ENCODE measurements at places on chromosomes 6 and 20.

DNA sequence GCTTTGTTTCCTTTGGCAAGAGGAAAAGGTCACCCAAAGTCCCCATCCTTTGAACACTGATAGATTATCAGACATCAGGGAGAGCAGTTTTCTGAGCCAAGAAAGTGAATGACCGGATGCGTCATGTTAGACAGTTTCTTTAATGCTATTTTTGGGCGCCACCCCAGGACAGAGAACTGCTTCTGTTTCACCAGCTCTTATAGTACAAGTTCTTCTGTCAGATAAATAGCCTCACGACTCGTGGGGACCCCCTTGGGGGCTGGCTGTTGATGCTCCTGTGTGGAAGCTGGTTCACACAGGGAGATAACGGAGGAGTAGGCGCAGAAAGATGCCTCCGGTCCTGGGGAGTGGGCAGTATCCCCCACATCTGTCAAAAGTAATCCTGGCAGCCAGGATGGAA, 54.6 kb downstream of the NPEPL1 start:
- DNase-seq, result no peak

DNA sequence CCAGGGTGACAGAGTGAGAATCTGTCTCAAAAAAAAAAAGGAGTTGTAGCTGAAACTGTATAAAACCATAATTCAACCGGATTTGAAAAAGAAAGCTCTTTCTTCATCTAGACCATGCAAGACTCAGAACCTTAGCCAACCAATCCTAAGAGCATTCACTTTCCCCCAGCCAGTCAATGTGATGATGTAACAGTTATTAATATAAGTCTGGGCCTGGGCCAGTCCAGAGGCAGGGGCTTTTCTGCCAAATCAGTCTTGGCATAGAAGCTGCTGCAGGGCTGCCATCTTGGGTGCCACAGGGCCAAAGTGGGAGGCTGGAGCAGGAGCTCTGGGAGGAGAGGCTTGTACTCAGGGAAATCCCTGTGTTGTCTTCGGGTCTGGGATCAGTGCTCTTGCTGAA, 288.4 kb downstream of the CLIC5 start:
- no peak for DNase-seq

DNA sequence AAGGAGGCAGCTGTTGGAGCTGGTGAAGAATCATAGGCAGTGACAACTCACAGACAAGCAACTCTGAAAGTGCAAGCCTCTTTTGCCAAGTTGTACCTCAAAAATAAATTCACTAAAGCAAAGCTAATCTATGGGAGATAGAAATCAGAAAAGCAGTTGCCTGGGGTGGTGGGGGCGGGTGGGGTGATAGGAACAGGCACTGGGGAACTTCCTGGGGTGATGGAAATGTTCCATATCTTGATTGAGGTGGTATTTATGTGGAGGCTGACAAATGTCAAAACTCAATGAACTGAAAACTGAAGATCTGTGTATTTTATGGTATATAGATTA, 52.4 kb downstream of the ATP9A start:
- DNase-seq, result no peak

- no peak for DNase-seq
These were observed 1102.1 kb upstream of the FLRT3 start for GRCh38 chr20:15439551-15439950.

DNA sequence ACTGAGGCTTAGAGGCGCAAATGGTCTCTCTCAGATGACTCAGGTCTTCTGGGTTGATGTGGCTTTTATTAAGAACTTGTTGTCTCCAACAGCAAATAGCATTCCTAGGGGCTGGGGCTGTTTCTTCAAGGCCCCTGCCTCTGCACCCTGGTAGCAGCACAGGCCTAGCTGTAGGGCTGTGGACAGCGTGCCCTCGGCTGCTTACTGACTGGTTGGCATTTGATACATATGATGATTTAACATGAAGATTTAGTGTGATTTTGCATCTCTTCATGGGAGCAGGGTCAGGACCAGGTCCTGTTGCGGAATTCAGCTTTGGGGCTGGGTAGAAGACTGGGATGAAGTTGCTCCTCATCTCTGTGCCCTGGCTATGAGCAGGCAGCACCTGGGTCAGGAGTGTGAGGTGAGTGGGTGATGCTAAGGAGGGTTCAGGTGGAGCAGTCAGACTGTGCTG, 24.3 kb upstream of the IER3 start:
- DNase-seq, result no peak

DNA sequence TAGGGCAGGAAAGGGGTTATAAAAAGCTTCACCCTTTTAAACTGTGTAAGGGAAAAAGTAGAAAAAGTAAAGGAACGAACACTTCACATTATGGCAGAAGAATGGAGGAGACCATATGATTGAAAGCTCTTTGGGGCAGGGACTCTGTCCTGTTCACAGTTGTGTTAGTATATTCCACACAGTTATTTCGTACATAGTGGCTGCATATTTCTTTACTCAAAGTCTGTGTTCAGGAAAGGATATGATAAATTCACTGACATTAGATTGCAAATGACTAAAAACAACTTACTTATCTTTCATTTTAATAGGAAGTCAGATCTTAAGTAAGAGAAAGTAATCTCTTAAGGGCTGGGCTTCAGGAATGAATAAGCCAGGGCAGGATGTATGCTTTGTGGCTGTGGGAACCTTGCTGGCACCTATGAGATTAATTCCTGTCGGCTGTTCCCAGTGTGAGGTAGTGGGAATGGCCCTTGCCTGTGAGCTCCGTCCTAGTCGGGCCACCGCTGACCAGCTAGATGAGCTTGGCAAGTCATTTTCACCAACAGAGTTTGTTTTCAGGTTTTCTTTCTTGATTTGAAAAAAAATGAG, 11.2 kb downstream of the PPP1R14C start:
- no peak for DNase-seq

GRCh38 chr6:133341607-133342158, 100.5 kb downstream of the EYA4 start:
- DNase-seq, result no peak

DNA sequence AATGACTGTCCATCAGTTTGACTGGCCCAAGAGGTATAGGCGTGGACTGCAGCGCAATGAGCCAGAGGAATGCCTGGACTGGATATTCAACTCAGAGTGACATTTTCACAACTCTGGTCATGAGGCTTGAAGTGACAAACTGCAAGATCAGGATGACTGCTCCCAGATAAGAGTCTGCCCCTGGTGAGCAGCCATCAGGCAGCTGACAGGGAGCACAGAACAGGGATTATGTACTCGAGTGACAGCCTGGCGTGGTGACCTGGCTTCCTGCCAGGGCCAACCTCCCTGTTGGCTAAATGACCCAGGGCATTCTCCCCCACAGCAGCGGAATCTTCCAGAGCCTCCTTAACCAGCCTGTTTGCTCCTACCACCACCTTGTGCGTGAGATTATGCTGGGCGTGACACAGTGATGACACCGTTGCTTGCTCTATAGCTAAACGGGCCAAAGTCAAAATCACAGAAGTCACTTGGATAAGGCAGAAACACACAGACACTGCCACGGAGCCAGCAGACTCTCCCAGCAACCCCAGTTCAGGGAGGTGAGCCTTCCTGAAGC, 209.1 kb upstream of the JARID2 start:
- DNase-seq, result no peak

GRCh38 chr20:64219730-64220129, 35.8 kb upstream of the PCMTD2 start:
- no peak for DNase-seq

- DNase-seq, result no peak
These were observed 162.5 kb downstream of the WDR27 start for GRCh38 chr6:169539176-169539897.

GRCh38 chr6:36593569-36594028, 563 bp upstream of the SRSF3 start:
- DNase-seq, result peak; percentile 32

- no peak for DNase-seq
These were observed 127.8 kb downstream of the KIF16B start for GRCh38 chr20:16445482-16445881.

GRCh38 chr6:134175532-134176263, 123.3 kb upstream of the SLC2A12 start:
- no peak for DNase-seq

DNA sequence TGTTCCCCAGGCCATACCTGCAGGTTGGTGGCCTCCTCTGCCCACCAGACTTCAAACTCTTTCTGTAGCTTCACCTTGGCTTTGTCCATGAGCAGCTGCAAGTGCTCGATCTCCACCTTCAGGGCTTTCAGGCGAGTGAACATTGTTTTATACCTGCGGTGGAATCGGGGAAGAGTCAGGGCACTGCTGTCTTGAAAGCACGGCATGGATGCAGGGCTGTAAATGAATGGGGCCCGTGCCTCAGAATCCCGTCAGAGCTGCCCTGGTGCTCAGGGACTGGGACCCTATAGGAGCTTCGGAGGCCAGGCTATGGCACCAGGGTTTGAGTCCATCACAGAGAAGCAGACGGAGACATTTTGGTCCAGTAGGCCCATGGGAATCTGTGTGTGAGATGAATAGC, 37.9 kb upstream of the KCNK16 start:
- DNase-seq, result no peak

GRCh38 chr6:100417036-100417435, 47.7 kb downstream of the SIM1 start:
- no peak for DNase-seq

DNA sequence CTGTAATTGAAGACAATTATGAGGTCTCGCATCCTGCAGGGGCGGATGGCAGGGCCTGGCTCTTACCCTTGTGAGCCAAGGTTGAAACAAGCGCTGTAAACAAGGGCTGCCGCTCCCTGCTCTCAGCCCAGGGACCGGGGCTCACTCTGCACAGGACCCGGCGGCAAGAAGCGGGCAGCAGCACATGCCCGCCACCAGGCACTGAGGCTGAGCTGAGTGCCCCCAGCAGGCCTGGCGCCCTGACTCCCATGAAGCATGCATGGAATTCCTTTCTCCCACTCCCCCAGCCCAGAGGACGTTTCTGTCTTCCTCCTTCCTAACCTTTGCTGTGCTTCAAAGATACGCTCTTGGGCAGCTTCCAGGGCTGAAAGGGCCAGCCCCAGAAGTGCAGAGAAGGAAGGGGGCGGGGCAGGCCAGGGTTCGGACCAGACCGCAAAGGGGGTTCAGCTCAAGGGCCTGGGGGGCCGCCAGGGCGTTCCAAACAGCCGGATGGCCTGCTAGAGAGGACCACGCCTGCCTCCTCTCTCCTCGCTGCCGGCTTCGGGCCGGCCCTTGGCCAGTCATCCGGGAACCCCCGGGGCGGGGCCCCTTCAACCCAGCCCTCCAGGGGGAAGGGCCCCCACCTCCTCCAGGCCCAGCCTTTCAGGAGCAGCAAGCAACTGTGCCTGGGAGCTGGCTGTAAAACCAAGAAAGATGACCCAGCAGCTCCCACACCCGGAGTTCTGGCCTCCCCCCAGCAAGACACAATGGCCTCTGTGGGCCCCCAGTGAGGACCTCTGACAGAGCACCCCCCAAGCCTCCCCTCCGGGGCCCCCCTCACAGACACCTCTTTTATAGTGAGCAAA, 109.9 kb downstream of the NOL4L start:
- DNase-seq, result no peak

DNA sequence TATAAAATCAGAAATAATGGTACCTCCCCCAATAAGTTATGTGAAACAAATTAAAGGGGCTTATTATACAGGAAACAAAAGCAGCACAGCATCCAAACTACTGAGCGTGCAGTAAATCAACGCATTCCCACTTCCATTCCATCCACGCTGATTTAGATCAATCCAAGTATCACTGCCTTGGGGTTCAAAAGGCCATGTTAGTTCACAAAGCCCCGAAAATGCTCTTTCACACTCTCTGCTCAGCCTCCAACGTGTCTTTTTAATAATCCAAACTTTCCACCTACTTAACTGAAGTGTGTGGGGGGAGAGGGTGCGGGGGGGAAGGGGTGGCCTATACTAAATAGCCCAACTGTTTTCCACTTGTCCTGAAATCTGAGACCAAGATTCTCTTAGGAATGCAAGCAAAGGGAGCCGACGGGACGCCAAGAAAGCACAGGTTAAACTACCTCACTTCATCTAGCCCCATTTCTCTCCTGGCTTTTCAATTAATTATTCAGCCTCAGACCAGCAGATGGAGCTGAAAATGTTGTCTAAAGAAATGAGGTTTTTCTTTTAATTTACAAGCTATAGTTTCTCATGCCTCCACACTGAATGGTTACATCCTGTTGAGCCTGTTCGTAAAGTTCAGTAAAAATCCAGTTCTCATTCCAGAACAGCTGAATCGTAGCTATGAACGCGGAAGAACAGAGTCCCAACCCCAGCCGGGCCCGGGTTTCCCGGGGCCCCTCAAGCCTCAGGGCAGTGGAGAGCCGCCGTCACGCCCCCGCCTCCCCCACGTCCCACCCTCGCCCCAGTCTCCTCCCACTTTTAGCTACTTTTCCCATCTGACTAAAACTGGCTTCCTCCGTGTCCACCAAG, 1.0 kb upstream of the NXT1 start:
- DNase-seq, result peak; percentile 69

DNA sequence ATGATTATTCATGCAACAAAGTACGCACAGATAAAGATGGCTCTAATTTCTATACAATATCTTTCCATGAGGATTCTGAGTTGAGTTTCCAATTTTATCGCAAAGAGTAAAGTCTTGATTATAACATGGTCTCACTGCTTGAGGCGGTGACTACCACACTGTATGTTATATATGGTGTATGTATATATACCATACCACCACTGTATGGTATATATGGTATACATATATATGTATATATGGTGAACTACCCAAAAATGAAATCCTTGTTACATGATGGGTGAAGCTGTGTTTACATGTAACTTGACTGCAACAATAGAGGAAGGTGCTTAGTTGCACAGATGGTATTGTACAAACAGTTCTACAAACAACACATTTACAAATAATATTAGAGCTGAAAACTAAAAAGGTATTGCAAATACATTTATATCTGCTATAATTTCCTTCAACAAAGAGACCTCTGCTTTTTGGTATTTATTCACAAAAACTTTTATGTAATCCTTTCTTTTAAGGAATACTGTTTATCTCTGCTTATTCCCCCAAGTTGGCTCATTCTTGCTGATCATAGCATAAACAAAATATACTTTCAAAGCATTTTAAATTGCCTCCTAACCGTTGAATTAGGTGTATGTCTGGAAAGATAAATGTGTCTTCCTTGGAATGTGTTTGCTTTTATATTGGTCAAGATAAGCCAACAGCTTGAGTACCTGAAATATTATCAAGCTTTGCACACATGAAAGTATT, 77.7 kb upstream of the TPD52L1 start:
- no peak for DNase-seq

DNA sequence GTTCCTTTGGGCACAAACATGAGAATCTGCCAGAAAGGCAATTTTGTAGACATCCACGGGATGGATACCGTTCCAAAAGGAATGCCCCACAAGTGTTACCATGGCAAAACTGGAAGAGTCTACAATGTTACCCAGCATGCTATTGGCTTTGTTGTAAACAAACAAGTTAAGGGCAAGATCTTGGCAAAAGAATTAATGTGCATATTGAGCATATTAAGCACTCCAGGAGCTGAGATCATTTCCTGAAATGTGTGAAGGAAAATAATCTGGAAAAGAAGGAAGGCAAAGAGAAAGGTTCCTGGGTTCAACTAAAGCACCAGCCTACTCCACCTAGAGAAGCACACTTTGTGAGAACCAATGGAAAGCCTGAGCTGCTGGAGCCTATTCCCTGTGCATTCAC, 103.9 kb upstream of the ARG1 start:
- DNase-seq, result no peak
